ENCODE measurements at places on chromosomes 12 and 14.

GRCh38 chr14:29240066-29240465, 473.5 kb downstream of the FOXG1 start:
- no peak for DNase-seq

DNA sequence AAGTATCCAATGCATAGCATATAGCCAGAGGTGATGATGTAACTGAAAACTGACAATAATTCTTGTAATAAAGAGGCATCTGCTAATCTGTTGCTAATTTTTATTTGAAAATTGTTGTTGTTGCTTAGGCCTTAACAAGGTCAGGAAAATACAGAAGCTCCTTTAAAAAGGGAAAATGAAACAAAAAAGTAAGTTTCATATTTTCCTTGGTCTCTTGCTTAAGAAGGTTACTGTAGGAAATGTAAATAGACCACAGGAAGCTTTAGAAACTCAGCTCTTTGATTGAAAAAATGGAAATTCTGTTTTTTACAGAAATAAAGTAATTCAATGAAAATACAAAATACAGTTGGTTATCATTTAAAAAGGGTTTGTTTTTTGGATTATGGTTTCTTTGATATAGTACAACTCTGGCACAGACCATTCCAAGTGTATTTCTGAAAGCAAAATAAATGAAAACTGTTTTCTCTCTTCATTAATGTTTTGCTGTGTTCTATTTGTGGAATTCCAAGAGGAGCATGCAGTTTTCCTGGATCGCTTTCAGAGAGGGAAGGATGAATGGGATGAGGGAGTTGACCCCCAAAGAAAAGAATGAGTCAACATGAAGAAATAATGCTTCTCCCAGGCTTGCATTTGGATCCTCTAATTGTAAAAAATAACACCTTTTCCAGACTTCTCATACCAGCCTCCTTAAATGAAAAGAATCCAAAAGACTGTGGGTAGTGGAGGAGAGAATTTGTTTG, 398.0 kb upstream of the FAR2 start:
- DNase-seq, result no peak

GRCh38 chr14:28762955-28763326, 3.6 kb upstream of the FOXG1 start:
- no peak for DNase-seq

- no peak for DNase-seq
Measured at GRCh38 chr14:62866376-62866775, 178.9 kb downstream of the KCNH5 start.

DNA sequence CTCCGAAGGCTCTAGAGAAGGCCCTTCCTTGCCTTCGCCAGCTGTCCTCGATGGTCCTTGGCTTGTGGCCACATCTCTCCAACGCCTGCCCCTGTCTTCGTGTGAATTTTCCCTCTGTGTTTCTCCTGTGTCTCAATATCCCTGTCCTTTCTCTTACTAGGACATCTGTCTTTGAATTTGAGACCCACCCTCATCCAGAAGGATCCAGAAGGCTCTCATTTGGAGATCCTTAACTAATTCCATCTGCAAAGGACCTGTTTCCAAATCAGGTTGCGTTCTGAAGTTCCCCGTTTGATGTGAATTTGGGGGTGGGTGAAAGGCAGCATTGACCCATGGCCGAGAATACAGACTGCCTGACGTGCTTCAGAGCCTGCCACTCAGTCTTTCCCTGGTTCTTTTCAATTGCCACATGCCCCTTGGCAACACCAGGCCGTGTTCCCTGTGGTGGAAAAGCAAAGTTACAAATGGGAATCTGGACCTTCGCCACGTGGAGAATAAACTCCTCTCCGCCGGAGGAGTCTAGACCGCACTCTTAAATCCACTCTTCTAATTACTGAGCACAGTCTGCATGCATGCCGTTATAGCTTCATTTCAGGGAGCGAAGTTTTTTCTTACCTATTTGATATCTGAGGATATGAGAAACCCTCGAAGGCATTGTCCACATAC, 158.8 kb downstream of the TMEM132C start:
- no peak for DNase-seq

DNA sequence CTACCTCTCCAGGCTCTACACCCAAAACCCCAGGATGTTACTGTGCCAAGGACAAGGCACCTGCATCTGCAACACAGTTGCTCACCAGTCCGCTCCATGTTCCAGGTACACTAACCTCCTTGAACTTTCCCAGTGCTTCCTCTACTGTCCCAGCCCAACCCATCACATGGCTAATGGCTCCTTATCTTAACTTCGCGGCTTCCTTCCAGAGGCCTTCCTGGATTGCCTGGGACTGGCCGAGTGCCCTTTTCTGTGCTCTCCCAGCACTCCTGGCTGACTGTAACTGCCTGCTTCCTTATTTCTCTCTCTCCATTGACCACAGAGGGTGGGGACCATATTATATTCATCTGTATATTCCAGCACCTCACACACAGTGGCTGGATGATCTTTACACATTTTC, 20.9 kb downstream of the POMT2 start:
- no peak for DNase-seq

DNA sequence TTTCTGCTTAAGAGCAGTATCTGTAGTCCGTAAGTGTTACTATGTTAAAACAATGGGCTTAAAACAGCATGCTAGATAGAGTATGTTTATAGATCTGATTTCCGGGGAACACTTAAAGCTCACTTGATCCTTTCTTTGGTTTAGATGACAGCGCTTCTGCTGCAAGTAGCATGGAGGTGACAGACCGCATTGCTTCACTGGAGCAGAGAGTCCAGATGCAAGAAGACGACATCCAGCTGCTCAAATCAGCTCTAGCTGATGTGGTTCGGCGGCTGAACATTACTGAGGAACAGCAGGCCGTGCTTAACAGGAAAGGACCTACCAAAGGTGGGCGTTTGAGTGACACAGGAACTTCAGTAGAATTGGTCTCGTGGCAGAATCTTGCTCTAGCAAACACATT, 57.5 kb downstream of the EML1 start:
- no peak for DNase-seq

DNA sequence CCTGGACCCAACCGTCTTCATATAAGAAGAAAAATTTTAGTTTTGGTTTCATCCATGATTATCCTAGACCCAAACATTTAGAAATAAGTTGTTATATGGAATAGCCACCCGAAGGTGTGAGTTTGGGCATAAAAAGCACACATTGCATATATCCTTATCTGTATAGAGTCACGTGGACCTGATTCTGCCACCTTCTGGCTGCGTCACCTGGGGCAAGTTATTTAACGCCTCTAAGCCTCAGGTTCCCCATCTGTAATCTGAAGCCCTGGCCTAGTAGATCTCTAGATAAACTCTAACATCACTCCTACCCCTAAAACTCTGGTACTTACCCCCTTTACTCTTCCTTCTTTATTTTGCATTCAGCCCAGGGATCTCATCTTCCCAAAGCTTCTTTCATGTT, 14.3 kb upstream of the KRT5 start:
- DNase-seq, result no peak

DNA sequence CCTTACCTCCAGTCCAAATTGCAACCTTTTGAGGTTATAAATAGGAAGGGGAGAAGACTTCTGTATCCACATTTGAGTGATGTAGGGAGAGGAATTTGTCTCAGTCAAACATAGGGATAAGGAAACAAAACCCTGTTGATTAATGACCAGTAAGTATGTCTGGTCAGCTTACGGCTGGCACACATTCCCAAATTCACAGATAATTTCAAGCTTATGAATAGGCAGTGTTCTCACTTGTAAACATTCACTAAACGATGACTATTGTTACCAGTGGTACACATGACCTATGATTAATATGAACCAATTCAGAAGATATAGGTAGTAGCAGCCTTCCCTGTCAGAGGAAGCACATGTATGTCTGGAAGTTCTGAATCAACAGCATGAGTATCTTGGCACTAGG, 33.0 kb upstream of the SLC5A8 start:
- no peak for DNase-seq

- peak; percentile 79 for DNase-seq
Measured at GRCh38 chr14:64196814-64197411, 97.3 kb downstream of the ESR2 start.

GRCh38 chr14:58298477-58299400, at the start of gene ARID4A:
Gene ARID4A, plus strand, starts transcription at chr14:58298555. Its CDS starts 1,300 bp downstream, at chr14:58299855.
- DNase-seq, result no peak

DNA sequence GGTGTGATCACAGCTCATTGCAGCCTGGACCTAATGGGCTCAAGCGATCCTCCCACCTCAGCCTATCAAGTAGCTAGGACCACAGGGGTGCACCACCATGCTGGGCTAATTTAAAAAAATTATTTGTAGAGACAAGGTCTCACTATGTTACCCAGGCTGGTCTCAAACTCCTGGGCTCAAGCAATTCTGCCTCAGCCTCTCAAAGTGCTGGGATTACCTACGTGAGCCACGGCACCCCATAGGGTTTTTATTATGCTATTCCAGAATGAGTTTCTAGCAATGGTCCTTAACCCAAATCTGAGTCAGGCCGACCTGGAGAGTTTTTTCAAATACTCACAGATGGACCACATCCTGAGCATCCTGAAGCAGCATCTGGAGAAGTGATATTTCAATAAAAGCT, 159.8 kb downstream of the CPNE8 start:
- no peak for DNase-seq

DNA sequence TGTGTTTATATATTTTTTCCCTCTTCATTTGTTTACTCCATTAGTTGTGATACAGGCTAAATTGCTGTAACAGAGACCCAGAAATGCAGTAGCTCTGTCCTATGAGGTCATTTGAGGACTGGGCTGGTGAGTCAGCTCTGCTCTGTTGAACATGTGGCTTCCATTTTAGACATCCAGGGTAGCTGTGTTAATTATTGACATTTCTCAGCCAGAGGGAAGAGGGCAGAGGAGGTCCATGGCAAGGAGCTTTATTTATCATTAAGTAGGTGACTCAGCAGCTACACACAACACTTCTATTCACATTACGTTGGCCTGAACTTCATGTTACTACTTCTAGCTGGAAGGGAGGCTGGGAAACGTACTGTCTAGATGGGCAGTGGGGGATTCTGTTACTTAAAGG, 85.4 kb downstream of the PTCSC3 start:
- no peak for DNase-seq

GRCh38 chr14:105420101-105420973, 710 bp downstream of the MTA1 start:
- DNase-seq, result no peak

DNA sequence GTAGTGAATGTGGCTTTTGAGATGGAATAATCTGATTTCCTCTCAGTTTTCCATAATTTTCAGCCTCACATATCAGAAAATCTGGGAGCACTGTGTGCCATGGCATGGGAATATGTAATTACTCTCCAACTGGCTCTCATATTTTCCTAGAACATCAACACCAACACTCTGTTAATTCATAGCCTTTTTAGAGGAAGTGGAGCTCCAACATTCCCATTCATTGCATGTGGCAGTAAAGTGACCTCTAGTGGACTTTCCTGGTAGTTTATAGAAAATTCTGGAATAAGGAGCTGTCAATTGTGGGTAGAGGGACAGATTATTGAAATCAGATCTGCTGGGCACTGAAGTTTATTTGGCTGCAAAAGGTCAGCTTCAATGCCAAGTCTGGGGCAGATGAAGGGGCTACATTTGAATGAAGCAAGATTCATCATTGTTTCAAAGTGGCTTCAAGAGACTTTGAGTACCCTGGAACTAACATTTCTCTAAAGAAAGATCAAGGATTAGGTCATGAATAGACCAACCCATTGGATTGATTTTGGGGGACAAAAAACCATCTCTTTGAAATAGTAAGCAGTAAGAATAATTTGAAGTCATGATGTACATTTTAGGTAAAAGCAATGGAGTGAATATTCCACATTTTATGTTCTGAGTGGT, 23.6 kb upstream of the USP44 start:
- peak; percentile 49 for DNase-seq

DNA sequence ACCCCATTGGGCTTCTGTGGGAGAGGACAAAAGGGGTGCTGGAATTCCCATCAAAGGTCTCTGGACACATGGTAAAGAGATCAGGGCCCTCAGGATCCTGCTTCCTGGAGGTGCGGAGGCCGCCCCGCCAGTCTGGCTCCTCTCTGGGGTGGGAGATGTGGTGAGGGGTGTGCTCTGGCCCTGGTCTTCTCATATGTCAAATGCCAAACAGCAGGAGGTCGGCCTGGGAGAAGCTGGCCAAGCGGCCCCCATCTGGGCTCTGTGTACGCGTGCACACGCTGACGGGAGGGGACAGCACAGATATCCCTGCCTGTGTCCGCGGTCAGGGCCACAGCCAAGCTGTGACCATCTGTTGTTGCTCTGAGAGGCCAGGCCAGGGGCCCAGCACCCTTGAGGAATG, 14.1 kb downstream of the FIGNL2 start:
- no peak for DNase-seq

- no peak for DNase-seq
Measured at GRCh38 chr12:2023365-2023764, 19.1 kb upstream of the DCP1B start.

GRCh38 chr12:79920421-79921238, 14.3 kb downstream of the PPP1R12A start:
- DNase-seq, result no peak

DNA sequence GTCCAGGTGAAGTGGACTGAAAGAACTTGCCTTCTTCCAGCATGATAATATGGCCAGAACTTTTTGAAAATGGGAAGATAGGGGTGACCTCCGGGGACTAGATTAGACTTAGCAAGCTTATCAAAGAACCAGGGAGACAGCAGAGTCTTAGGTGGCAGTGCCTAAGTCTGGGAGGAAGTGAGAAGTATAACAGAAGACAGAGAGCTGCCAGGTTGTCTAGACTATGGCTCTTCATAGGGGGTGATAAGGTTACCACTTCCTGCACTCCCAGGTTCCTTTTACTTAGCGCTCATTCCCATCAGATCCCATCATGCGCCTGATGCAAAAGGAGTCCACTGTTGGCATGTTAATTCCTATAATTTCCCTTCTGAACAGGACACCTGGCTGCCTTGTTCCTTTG, 69.9 kb downstream of the PLXNC1 start:
- DNase-seq, result no peak

- no peak for DNase-seq
Measured at GRCh38 chr12:2737656-2738241, 57.0 kb upstream of the FKBP4 start.

DNA sequence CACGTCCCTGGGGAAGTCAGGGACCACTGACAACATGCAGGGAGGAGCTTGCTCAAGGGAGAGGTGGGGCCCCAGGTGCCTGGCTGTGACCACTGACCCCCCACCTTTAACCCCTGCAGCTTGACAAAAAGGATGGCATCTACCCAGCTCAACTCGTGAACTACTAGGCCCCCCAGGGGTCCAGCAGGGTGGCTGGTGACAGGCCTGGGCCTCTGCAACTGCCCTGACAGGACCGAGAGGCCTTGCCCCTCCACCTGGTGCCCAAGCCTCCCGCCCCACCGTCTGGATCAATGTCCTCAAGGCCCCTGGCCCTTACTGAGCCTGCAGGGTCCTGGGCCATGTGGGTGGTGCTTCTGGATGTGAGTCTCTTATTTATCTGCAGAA, 26.3 kb downstream of the HIP1R start:
- no peak for DNase-seq

GRCh38 chr12:92462049-92462448, 240.7 kb upstream of the PLEKHG7 start:
- DNase-seq, result no peak

- no peak for DNase-seq
Measured at GRCh38 chr12:88764781-88765480, 184.7 kb upstream of the KITLG start.

GRCh38 chr12:102976609-102977280, 19.3 kb downstream of the ASCL1 start:
- no peak for DNase-seq
